Stimulated activated CD4-positive, alpha-beta T cell treated with anti-CD3 and anti-CD28 coated beads, Interleukin-1b, Interleukin-23, amount 100 ng/mL, for 1 hour (primary cell): ENCODE measurements at places on chromosomes 2 and 18.

- no peak for DNase-seq
These were observed 88.9 kb downstream of the SOWAHC start for GRCh38 chr2:109703077-109703476.

- no peak for DNase-seq
These were observed 27.3 kb downstream of the RNF144A start for GRCh38 chr2:6944555-6944954.

GRCh38 chr2:33443274-33443829, 33.1 kb upstream of the RASGRP3 start:
- DNase-seq = no peak

DNA sequence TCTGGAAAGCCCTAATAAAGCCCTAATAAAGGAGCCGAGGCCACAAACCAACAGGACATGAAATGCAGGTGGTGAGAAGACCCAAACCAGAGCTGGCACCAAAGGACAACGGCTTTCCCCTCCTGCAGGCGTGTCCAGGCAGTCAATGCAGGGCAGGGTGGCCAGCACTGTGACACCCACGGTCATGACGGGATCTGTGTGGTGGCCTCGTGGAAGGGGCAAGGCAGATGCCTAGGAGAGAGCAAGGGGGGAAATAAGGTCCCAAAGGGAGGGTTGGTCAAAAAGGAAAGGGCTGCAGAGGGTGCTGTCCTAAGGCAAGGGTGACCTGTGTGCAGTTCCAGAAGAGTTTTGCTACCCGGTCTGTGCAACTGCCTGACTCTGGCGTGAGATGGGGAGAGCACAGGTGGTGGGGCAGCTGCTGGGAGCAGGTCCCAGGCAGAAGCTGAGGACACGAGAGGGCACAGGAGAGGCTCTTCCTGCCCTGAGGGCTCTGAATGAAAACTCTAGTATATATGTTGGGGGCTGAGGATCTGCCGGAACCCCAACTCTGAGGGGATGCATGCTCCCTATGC, 156.7 kb downstream of the TPO start:
- DNase-seq = no peak

DNA sequence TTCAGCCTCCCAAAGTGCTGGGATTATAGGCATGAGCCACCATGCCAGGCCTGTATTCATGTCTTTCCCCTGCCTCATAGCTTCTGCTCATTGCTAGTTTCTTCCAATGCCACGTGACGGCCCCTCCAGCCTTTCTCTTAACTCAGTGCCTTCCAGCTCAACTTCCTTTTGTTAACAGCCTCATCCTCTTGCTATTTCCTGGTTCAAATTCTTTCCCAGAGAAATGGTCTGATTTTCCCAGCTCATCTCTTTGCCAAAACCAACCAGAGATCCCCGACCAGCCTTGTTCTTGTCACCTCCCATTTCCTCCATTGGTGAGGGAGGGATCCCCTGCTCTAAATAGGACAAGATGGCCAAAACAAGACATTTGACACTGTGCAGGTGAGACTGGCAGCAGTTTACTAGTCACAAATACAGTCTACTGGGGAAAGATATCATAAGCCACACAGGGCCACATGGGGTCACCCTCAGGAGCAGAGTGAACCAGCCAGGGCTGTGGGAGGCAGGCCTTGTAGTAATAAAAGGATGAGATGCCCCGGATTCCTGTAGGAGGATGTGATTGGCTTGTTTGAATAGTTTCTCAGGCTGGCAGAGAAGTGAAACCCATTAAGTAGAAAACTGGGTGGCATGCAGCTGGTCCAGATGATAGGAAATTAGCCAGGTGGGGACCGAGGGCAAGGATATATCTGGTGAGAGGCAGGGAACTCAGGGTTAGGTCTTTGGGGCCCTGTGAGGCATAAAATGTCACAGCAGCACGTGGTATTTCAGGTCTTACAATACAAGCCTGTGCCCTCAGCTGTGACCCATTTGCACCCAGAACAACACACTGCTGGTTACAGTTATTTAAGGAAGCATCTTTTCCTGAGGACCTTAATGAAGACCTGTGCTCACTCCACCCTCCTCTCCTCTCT, 6.4 kb downstream of the CD207 start:
- DNase-seq = no peak

DNA sequence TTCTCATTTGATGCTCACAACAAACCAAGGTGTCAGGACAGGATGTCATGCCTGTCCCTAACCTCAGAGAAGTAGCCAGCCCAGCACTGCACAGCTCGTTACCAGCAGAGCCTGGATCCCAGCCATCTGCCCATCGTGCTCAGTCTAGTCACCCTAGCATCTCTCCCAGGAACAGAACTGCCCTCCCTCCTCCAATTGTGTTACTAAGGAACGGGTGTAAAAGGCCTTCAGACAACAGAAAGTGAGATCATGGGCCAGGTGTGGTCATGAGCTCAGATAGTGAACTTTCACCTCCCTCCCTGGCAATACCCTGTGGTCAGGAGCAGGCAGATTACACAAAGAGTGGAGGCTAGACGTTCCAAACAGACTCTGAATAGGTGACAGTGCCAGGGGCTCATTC, 111.8 kb upstream of the PPP1CB start:
- no peak for DNase-seq

- no peak for DNase-seq
These were observed 617 bp downstream of the FOSL2 start for GRCh38 chr2:28393114-28393836.
